Muscle of leg (tissue), 16 donors: ENCODE measurements at places on chromosomes 5 and 9. TPM values are rescaled to one million over a fixed set of nuclear protein-coding genes. Genes with fewer than 3 reads are reported as not detected.
A peak's percentile ranks its signal among the peaks of the same experiment; 100 is the strongest.

Gene MEGF9
- polyA plus RNA-seq, result 7.6 TPM

Gene TTC39B
- polyA plus RNA-seq, result 2.4 TPM

Gene CENPP
- polyA plus RNA-seq, result 5.9 TPM

Gene PAEP
- 0.30 TPM for polyA plus RNA-seq

Gene PCDHB16
- polyA plus RNA-seq, result 6.4 TPM

Gene FGF1
- 6.2 TPM for polyA plus RNA-seq

Gene HAPLN1
- 0.45 TPM for polyA plus RNA-seq

DNA sequence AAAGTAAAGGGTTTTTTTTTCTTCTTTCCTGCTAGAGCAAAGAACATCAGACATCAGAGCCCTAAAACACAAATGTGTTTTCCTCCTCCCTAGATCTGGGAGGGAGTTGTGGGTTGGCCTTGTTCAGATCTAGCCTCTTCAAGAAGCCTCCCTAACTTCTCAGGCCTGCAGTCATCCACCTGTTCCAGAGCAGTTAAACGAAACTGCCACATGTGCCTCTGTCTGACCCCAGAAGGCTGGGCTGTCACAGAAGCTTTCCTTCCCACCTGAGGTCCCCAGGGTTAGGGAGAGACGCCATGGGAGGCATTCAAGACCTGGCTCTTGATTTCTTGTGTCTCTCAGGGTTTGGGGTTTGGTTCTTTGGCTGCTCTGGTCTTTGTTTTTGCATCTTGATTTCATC is 87.0 kb downstream of the DAB2IP start:
- no peak for DNase-seq

DNA sequence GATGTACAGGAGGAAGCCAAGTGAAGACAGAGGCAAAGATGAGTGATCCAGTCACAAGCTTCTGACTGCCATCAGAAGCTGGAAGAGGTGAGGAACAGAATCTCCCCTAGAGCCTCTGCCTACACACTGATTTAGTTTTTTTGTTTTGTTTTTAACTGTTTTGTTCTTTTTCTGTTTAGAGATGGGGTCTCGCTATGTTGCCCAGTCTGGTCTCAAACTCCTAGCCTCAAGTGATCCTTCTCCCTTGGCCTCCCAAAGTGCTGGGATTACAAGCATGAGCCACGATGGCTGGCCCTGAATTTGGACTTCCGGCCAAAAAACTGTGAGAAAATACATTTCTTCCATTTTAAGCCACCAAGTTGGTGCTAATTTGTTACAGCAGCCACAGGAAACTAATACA is 204.7 kb upstream of the ZNF608 start:
- DNase-seq, result no peak

DNA sequence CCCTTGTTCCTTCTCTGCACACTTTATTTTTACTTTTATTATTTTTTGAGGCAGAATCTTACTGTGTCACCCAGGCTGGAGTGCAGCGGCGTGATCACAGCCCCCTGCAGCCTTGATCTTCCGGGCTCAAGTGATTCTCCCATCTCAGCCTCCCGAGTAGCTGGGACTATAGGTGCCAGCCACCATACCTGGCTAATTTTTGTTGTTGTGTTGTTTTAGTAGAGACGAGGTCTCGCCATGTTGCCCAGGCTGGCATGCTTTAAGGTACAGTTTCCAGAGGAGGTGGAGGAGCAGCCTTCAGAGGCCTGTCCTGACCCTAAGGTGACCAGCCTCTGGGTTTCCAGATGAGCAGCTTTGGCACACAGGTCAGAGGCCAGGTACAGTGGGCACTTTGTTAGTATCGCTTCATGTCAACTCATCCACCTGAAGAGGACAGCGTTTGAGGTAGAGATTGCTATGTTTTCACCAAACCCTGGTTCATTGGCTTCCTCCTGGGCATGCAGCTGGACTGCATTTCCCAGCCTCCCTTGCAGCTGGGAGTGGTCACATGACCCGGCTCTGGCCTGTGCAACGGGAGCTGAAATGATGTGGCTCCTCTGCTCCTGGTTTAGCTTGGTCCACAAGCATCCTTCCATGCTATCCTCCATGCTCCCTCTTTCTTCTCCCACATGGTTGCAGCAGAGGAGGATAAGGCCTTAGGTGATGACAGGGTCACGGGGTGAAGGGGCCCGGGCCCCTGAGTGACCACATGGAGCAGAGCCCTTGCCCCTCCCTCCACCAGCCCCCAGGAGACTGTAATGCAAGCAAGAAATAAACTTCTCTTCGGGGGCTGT is 139.3 kb upstream of the IER5L start:
- peak; percentile 59 for DNase-seq

DNA sequence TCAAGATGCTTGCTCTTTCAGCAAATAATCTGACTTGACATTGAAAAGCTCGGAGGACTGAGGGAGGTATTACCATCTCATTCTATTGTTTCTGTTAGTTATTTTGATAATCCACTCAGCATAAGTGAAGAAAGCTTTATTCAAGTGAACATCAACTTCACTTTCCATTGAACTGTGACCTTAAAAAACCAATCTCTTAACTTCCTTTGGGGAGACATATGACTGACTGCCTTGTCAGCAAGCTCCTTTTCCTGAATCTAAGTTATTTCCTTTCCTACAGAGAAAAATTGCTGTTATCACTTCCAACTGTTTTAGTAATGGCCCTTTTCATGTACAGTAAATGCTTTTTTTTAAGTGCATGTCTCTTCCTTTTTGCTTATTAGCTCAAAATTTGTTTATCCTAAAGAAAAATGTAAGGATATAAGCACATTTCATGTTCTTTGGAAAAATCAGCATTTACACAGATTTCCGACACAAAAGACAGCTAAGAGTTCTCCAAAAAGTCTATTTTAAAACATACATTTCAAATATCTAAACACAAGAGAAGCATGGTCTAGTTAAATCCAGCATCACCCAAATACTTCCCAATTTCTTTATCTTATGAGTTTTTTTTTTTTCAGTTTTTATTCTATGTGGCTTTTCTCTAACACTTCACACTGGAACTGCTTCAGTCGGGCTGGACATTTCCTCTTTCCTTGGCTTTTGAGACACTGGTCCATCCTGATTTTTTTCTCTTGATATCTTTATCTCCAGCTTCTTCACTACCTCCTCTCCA is 117.9 kb upstream of the DAB2 start:
- DNase-seq, result peak; percentile 73

DNA sequence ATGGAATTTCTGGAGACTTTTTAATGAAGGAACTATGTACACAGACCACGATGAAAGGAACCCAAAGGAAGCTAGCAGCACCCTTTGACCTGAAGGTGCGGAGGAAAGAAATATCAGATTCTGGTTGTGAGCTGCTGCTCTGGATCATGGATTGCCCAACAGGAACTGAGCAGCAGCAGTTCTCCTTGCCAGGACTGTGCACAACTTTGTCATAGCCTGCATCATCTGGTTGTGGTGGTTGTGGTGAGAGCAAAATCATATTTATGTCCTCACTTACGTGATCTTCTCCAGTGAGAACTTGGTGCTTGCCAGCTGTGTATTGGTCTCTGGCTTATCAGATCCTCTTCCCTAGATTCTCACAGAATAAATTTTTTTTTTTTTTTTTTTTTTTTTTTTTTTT is 70.7 kb upstream of the LPAR1 start:
- no peak for DNase-seq

DNA sequence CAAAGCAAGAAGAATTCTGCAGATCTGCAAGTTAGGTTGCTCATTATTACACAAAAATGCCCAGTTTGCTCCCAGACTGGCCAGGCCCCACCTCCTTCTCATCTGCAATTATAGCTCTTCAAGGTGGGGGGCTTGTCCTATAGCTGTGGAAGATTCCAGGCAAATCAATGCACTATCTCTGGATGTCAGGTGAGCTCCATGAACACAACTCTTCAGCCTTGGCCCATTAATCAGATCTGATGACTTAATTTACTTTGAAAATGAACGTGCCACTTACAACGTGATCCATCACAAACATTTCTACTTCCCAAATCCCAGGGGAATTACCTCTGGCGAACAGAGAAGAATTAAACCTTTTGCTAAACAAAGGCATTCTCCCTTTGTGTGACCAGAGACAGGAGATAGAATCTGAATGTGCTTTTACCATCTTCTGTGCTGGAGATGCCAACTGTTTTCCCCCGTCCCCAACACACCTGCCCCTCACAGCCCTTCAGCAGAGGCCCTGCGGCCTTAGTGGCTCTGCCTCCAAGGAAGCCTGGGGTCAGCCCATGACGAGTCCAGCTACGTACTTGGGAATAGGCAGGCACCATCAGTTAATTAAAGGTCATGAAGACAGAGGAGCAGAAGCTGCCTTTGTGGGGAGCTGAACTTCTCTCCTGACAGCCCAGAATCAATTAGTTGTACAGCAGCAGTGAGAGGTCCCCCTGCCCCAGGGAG is 60.5 kb downstream of the SNX18 start:
- no peak for DNase-seq

GRCh38 chr9:138100711-138101350 is 223.2 kb downstream of the CACNA1B start:
- no peak for DNase-seq

DNA sequence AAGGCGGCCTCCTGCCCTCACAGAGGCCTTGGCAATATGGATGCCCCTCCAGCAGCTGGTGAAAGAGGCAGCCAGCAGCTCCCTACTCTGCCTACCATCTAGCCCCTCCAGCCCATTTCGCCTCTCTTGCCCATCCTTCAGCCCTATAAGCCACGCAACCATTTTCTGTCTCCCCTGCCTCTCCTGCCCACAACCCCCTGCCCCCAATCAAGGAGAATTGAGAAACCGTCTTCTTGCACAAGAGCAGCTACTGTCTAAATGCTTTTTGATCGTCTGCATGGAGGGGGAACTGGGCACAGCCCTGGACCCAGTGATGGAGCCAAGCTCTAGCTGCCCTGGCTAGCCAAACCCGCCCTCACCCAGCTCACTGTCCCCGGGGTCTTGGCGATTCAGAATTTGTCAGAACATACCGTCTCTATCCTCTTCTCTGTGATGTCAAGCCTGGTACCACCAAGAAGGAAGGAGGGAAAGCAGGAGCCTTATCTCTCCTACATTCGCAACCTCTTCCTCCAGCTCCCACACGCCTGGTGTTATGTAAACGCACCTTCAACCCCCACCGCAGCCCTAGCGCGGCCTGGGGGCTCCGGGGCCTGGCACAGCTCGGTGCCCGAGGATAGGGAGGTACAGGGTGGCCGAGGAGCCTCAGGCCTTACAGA is 1.2 kb downstream of the SPRY4 start:
- no peak for DNase-seq

DNA sequence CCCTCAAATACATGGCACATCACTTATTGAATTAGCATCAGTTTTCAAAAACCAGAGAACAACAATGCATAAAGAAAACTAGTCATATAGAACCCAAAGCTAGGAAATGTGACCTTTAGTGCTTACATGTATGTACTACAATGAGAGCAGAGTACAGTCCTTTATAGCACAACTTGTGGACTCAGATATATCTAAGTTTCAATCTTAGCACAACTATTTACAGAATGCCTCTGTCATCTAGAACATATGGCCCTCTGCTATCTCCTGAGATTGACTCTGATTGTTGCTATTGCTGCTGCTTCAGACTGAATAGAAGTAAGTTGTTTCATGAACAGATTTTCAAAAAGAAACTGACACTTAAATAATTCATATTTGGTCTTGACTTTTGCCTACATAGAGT is 1536.2 kb downstream of the EFNA5 start:
- DNase-seq, result no peak

GRCh38 chr9:90433398-90433941 is 209.2 kb downstream of the DIRAS2 start:
- DNase-seq, result peak; percentile 24

- peak; percentile 92 for DNase-seq
These were observed 60.1 kb downstream of the GALNT12 start for GRCh38 chr9:98867429-98868168.

DNA sequence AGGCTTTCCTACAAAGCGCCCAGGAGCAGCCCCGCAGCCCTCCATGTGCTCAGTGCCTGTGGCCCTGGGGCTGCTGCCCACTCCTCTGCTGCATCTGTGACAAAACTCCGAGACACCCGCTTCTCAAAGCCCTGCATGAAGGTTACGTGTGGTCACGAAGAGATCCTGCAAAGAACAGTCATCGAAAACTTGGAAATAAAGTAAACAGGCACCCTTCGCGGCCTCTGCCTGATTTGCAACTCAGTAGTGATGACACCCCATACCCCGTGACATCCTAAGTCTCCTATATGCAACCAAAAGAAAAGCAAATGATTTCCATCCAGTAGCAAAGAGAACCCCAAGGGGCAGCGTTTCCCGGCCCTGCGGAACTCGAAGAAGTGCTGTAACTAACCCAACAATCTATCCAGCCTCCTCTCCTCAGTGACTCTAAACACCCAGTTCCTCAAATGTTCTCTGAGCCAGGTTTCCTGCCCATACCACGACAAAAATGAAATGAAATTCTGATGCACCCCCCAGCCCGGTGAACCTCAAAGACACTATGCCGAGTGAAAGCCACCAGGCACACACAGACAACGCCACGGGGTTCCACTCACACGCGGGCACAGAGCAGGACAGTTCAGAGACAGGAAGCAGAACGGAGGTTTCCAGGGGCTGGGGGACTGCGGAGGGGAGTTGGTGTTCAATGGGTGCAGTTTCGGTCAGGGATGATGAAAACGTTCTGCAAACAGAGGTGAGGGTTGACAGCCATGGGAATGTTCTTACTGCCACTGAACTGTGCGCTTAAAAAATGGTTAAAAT is 19.0 kb downstream of the NACC2 start:
- DNase-seq, result peak; percentile 6

DNA sequence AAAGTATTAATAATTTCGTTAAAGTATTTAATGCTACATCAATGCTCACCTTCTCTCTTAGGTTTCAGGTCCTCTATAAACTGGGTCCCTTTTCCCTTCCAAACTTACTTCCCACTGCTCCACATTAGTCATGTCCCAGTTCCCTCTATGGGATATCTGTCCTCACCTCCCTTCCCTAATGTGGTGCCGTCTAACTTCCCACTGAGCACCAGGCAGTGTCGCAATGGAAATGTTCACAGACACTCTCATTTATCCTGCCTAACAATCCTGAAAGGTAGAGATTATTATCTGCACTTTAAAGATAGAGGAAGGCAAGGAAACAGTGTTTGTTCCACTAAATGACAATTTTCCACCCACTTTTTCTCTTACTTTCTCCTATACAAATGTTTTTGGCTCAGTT is 329.7 kb downstream of the CWC27 start:
- DNase-seq, result no peak
